Endothelial cell (in vitro differentiated cells): ENCODE measurements at places on chromosomes 12 and 14.

DNA sequence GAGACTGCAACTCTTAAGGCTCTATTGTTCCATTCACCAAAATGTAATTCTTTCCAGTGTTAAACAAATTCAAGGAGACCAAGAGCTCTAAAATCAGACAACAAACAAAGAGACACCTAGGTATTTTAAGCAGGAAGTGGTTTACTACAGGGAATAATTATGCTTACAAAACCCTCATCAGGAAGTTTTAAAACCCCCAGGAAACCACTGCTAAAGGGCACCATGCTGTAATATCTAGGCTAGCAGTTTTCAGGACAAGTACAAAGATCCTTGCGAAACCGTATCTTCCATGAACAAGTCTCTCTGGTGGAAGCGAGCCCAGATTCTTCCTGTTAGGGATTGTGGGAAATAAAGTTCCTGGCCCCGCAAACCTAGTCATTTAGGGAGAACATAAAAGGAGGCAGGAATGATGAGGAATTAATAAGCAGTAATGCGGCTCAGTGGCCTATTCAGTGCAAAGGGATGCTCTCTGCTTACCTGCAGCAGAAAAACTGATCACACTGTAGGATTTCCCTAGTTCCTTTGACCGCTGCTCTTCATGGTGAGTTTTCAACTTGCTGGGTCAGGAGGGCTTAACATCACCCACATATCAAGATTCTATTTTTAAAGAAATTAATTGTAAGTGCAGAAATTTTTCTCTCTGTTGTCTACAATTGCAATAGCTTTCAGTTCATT is 42.8 kb downstream of the ACSM4 start:
- DNase-seq = no peak

DNA sequence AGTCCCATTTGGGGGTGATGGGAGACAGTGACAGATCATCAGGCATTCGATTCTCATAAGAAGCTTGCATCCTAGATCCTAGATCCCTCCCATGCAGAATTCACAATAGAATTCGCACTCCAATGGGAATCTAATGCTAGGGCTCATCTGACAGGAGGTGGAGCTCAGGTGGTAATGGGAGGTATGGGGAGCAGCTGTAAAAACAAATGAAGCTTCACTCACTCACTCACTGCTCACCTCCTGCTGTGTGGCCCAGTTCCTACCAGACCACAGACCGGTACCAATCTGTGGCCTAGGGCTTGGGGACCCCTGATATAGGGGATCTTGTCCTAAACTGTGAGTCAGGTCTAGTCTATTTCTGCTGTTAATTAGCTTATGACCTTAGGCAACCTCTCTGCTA is 40.1 kb upstream of the EPS8 start:
- DNase-seq = no peak

DNA sequence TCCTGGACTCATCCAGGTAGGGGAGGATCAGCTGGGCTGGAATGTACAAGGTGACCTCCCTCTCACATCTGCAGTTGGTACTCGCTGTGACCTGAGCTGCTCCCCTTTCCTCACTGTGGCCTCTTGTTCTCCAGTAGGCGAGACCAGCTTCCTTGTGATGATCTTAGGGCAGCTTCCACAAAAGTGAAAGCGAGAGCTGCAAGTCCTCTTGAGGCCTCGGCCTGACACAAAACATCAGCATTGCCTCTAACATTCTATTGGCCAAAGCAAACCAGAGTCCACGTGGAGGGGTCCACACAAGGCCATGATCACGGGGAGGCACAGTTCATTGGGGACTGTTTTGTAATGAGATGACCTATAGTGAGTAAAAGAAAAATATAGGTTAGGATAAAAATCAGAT is 127.5 kb downstream of the SMOC1 start:
- DNase-seq = no peak

DNA sequence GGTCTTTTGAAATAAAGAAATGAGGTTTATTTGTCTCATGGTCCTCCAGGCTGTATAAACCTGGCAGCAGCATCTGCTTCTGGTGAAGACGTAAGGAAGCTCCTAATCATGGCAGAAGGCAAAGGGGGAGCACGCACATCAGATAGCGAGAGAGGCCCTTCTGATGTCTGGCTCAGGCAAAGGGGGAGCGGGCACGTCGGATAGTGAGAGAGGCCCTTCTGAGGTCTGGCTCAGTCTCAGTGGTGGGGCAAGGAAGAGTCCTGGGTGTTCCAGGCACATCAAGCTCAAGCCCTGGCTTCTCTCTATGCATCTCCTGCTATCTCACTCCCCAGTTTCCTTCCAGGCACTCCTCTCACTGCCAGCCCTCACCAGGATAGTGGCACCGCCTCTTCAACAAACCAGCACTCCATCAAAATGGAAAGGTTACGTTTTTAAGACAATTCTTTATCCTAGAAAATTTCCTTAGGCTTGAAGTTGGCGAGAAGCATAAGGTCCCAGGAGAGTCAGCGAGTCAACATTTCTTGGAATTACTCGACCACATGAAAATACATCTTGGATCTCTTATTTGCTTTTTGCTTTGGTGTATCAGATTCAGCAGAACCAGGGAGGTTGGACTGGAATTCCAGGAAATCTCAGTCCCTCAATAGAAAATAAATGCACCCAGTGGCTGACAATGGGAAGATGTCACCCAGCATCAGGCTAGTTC is 189.6 kb upstream of the TMEM132C start:
- DNase-seq = no peak

DNA sequence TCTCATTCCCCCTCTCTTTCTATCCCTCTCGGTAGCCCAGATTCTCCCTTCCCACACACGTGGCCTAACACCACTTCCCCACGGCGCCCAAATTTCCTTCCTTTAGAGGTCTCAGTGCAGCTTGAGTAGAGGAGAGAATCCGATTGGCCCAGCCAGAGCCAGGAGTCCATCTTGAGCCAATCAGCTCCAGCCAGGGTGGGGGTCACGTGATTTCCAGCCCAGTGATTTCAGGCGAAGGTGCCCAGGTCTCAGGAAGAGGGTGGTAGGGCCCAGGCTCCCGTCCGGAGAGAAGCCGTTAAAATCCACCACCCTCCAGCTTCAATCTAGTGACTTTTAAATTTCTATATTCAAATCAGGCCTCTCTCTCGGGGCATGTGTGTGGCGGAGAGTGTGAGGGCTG is 45.2 kb upstream of the MYL2 start:
- DNase-seq = no peak
